Small intestine (tissue), 16 donors: ENCODE measurements at places on chromosomes 1 and 21. TPM values are rescaled to one million over a fixed set of nuclear protein-coding genes. Genes with fewer than 3 reads are reported as not detected.

The KIRREL1 gene
- 9.3 TPM for polyA plus RNA-seq

GRCh38 chr21:46250146-46250725, 21.7 kb upstream of the LSS start:
- peaks cover 67% of the 10 kb centered on the region for H3K36me3 ChIP-seq
- no peaks in the 10 kb centered on the region for H3K4me1 ChIP-seq
- DNase-seq, result no peak
- H3K27ac ChIP-seq, result no peak overlapping the region
- H3K4me3 ChIP-seq, result no peak overlapping the region

DNA sequence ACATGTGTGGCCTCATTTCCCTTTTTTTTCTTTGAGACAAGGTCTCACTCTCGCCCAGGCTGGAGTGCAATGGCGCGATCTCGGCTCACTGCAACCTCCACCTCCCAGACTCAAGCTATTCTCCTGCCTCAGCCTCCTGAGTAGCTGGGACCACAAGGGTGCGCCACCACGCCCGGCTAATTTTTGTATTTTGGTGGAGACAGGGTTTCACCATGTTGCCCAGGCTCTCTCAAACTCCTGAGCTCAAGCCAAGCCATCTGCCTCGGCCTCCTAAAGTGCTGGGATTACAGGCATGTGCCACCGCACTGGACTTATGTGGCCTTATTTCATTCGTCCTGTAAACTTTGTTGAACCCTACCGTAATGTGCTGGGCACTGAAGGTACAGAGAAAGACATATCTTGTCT, 569 bp upstream of the WARS2 start:
- H3K4me3 ChIP-seq, result peak overlapping the region; percentile 85
- peak overlapping the region; percentile 100 for H3K27ac ChIP-seq
- peaks cover 9% of the 10 kb centered on the region for H3K4me1 ChIP-seq

DNA sequence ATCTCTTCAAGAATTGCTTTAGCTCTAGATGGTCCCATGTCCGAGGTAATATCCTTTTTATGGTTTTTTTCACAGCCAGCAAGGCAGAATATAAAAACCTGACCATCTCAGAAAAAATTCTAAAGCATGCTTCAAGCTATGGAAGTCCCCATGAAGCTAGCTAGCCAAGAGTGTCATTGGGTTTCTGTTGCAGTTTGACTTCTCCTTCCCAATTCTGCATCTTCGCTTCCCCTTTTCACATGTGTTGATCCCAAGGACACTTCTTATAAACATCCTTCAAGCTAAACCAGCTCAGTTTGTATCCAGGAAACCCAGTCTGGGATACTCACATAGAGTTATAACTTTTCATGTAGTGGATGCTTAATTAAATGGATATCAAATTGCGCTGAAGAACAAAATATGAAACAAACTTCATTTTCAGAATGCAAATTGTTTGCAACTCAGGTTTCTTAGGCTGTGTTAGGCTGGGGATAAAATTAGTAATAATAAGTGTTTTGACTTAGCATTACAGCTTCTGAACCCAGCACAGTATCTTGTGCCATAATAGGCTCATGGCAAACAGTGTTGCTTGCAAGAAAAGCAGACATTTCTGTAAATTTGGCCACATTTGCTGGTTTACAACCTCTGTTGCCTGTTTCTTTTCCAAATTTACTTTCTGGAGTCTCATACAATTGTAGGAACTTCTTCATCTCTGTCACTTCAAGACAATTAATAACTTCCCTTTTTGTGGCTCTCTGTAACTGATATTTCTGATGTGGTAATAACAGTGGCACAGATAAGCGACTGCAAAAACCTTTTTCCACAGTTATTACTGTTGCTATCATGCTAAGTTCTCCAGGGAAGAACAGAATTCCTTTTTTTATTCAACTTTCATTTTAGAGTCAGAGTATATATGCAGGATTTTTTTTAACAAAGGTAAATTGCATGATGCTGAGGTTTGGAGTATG, 53.2 kb downstream of the NCAM2 start:
- H3K4me1 ChIP-seq, result no peaks in the 10 kb centered on the region
- no peak overlapping the region for H3K27ac ChIP-seq
- no peaks in the 10 kb centered on the region for H3K27me3 ChIP-seq
- H3K36me3 ChIP-seq, result no peaks in the 10 kb centered on the region
- DNase-seq, result no peak

GRCh38 chr1:157700732-157701131, at the start of gene FCRL3:
FCRL3 (minus strand) TSS chr1:157700769; CDS start chr1:157700489, 280 bp downstream.
- no peak for DNase-seq
- no peaks in the 10 kb centered on the region for H3K27me3 ChIP-seq
- H3K27ac ChIP-seq, result no peak within 1 kb of the TSS
- H3K4me1 ChIP-seq, result no peaks in the 10 kb centered on the region
- no peak within 1 kb of the TSS for H3K4me3 ChIP-seq

DNA sequence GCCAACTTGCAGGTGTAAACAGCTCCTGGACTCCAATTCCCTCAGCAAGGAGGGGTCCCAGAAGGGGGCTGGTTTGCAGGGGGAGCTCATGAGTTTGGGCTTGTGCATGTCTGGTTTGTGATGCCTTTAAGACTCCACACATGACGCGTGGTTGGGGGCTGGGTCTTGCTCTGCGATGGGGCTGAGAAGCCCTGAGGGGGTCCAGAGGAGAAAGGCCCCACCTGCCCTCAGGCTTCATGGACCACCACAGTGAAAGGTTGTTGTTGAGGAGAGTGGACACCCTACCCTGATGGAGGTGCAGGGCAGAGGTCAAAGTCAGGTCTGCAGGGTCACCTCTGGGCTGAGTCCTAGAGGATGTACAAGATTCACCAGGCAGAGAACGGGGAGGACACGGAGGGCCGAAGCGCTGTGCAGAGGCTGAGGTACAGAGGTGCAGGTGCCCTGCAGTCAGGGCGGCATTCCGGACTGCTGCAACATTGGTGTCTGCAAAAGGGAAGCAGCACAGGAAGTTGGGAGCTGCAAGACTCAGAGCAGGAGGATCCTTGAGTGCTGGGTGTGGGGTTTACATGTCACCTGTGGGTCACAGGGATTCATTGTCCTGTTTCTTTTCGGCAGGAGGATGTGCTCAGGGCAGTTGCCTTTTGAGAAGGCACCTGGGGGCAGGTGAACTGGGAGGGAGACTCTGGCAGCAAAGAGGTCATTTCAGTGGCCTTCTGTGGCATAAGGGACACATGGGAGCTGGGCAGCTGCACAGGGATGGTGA, 399.4 kb downstream of the PTPRU start:
- no peaks in the 10 kb centered on the region for H3K36me3 ChIP-seq
- H3K4me1 ChIP-seq, result no peaks in the 10 kb centered on the region
- no peak overlapping the region for H3K4me3 ChIP-seq
- no peaks in the 10 kb centered on the region for H3K27me3 ChIP-seq
- no peak overlapping the region for H3K27ac ChIP-seq

- H3K27ac ChIP-seq, result peak overlapping the region; percentile 62
- no peaks in the 10 kb centered on the region for H3K36me3 ChIP-seq
- DNase-seq, result peak; percentile 79
Measured at GRCh38 chr1:228804640-228805413, 69.5 kb downstream of the RHOU start.

DNA sequence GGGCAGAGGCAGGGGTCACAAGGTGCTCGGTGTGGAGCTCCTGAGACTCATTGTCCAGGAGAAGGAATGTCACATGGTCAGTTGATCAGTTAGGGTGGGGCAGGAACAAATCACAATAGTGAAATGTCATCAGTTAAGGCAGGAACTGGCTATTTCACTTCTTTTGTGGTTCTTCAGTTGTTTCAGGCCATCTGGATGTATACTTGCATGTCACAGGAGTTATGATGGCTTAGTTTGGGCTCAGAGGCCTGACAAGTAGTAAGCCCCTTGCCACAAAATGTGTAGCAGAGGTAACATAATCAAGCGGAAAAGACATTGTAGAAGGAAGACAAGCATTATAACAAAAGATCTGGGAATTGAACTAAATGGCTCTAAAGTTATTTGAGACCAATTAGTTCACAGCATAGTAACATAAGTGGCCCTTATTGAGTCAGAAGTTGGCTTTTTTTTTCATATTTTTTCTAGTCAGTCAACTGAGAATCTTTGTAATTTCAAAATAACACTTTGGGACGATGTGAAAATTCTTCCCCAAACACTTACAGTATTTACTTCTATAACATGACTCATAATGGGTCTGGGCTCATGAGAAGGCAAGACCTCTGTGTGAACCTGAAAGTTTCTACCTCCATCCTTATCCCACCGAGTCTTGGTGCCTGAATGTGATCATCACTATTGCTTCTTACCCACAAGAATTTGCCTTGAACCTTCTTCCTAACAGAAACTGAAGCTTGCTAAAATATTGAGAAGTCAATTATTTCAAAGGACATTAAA, 137.0 kb upstream of the DPT start:
- DNase-seq, result no peak
- H3K27me3 ChIP-seq, result no peaks in the 10 kb centered on the region
- no peak overlapping the region for H3K27ac ChIP-seq
- H3K4me3 ChIP-seq, result no peak overlapping the region
- peaks cover 9% of the 10 kb centered on the region for H3K4me1 ChIP-seq
